ENCODE measurements at places on chromosomes 4 and X.

- DNase-seq, result no peak
These were observed 80.0 kb downstream of the SH3KBP1 start for GRCh38 chrX:19807414-19807813.

GRCh38 chr4:34181311-34181841, 2062.9 kb downstream of the ARAP2 start:
- no peak for DNase-seq

- no peak for DNase-seq
These were observed 10.7 kb upstream of the UCHL1 start for GRCh38 chr4:41245983-41246382.

- DNase-seq, result no peak
These were observed 17.6 kb upstream of the HS3ST1 start for GRCh38 chr4:11446155-11446811.

- no peak for DNase-seq
These were observed 15.3 kb upstream of the BEND4 start for GRCh38 chr4:42167709-42168108.

DNA sequence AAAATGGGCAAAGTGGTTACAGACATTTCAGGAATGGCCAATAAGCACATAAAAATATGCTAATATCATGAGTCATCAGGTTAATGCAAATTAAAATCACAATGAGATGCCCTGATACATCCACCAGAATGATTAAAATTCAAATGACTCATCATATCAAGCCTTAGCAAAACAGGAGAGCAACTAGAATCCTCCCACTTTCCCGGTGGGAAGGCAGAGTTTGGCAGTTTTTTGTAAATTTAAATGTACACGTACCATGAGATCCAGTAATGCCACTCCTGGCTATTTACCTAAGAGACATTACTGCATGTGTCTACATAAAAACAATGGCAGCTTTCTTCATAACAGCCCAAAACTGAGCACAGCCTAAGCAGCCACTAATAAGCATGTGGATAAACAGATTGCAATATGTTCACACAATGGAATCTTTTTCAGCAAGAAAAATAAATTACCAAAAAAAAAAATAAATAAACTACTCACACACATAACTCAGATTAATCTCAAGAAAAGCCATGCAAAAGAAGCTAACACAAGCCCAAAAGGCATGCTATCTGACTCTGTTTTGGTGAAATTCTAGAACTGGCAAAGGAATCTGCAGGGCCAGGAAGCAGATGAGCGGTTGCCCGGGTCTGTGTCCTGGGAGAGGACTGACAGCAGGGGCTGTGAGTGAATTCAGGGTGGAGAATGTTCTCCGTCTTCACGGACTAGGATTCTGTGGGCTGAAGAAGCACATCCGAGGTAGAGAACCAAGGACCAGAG, 48.8 kb downstream of the AFAP1 start:
- no peak for DNase-seq

DNA sequence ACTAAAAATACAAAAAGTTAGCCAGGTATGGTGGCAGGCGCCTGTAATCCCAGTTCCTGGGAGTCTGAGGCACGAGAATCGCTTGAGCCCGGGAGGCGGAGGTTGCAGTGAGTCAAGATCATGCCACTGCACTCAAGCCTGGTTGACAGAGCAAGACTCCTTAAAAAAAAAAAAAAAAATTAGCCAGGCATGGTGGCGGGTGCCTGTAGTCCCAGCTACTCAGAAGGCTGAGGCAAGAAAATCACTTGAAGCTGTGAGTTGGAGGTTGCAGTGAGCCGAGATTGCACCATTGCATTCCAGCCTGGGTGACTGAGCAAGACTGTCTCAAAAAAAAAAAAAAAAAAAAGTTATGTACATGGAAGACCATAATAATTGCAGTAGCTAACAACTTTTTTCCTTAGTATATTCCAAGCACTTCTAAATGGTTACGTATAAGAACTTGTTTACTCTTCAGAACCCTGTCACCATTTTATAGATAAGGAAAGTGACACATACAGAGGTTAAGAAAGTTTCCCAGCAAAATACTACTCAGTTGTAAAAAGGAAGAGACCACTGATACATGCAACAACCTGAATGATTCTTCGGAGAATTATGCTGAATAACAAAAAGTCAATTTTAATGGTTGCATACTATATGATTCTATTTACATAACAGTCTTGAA, 24.5 kb downstream of the RUFY3 start:
- no peak for DNase-seq

DNA sequence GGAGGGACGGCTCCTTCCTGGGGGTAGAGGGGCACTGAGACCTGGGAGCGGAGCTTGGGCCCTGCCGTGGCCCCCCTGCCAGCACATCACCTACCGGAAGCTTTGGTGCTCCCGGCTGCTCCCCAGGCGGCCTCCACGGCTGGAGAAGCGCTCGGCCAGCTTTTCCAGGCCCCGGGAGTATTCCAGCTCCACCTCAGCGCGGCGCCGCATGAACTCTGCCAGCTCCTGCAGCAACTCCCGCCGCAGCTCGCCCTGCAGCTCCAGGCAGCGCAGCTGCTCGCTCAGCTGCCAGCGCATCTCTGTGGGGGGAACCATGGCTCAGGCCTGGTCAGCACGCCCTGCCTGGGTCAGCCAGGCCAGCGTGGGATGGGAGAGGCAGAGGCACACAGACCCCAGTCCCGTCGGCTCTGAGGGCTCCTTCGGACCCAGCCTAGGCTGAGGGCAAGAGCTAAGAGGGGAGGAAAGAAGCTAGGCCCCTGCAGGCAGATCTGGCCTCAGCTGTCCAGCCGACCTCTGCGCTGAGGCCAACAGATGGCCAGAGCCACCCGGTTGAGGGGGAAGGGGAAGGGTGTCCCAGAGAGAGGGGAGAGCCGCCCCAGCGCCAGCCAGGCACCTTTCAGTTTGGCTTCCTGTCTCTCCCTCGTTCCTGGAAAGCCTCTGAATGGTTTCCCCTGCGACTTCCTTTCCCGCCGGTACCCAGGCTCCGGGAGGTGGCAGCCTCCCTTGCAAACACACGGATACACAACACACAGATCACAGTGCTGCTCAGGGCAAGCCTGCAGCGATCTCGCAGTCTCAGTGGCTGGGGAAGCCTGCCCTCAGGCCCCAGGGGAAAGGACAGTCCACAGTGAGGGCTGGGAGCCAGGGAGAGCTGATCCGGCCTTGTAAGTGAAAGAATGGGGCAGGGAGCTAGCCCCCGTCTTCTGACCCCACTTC, 4.3 kb downstream of the ARHGAP4 start:
- no peak for DNase-seq

DNA sequence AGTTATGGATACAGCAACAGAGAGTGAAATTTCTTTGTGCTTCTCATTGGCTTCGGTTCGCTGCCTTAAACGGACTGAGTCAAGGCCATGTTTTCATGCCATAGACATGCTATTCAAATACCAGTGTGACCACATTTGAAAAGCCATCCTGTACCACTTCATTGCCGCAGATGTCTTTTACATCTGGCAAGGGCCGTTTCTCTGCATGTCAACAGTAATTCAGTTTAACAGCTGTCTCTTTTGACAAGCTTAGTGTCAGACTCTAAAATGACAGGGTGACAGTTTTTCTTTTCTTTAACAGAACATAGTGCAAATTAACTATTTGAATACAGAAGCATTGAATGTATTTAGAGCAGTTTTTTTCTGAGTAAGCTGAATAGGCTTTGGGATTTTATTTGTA, 362.2 kb upstream of the POU3F4 start:
- no peak for DNase-seq

DNA sequence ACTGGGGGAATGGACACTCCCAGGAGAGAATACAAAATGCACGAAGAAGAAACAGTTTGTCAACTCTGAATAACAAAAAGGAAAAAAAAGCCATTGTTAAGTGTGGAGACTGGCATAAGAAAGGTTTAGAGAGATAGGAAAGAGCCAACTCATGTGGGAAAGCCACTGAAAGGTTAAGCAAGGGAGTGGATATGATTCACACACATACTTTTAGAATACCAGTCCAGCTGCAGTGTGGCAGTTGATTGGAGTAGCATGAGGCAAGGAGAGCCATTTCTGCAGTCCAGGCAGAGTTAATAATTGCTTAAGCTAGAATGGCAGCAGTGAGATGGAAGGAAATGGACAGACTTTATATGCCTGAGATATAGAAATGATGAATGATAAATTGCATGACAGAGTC, 36.9 kb upstream of the ADAD1 start:
- no peak for DNase-seq

DNA sequence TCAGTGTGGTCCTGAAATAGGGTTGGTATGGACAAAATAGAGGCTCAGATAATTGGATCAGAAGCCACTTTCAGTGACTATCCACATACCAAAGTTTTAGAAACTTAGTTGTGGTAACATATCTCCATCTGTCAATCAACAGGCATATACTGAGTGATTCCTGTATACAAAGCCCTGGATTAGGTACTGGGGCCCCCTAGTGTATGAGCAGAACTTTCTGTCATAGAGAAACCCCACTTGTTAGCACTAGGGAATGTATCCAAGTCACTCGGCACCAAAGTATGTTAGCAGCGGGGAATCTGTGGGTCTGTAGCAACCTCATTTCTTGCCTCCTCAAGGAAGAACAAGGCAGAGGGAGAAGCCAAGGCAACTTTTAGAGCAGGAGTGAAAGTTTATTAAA, 50.7 kb downstream of the MAP7D3 start:
- DNase-seq, result no peak

DNA sequence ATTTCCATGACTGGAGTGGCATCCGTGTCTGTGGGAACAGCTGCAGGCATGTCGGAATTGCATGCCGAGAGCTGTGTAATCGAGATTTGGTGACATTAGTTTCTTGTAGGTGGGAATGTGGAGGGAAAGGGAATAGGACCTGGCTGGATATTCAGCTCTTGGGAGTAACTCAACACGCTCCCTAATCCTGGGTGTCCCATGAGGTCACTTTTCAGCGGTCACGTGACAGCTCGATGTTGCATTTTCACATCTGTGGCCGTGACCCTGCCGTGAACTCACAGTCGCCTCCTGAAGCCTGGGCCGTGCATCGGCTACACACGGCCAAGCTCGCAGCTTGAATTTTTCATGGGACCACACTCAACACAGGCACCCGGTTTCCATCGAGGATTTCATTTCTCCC, 25.8 kb upstream of the PSAPL1 start:
- DNase-seq, result no peak

All from NCI-H1930 (cell line).